ENCODE measurements at places on chromosomes 11 and 22.

GRCh38 chr11:113286509-113287497, 27.6 kb upstream of the TTC12 start:
- DNase-seq: no peak

GRCh38 chr22:37953437-37954179, at the start of the genes C22orf23 and POLR2F:
Gene C22orf23 (minus strand): TSS chr22:37953601. CDS start chr22:37953149, 452 bp downstream.
Gene POLR2F (plus strand): TSS chr22:37953699. CDS start chr22:37953788, 89 bp downstream.
- DNase-seq: peak; percentile 96

DNA sequence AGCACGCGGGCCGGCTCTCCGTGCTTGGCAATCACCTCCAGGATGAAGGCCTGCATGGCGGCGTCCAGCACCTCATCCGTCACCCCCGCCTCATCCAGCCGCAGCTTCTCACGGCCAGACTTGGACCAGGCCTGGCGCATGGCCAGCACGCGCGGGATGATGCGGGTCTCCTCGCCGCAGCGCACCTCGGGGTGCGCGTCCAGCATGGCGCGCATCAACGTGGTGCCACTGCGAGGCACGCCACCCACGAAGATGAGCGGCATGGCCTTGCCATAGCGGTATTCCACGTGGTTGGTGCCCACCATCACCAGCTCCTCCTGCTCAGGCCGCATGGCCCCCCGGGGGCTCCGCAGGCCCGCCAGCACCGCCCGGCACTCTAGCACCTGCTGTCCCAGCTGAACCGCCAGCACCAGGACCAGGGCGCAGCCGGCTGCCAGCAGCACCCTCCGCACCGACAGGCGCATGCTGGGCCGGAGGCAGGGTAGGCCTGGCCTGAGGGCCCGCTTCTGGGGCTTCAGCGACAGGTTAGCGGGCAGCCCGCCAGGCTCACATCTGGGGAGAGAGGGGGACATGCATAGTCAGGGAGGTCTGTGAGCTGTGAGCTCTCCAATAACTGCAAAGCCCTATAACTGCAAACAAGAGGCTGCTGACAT, 29.0 kb upstream of the TFIP11 start:
- no peak for DNase-seq

DNA sequence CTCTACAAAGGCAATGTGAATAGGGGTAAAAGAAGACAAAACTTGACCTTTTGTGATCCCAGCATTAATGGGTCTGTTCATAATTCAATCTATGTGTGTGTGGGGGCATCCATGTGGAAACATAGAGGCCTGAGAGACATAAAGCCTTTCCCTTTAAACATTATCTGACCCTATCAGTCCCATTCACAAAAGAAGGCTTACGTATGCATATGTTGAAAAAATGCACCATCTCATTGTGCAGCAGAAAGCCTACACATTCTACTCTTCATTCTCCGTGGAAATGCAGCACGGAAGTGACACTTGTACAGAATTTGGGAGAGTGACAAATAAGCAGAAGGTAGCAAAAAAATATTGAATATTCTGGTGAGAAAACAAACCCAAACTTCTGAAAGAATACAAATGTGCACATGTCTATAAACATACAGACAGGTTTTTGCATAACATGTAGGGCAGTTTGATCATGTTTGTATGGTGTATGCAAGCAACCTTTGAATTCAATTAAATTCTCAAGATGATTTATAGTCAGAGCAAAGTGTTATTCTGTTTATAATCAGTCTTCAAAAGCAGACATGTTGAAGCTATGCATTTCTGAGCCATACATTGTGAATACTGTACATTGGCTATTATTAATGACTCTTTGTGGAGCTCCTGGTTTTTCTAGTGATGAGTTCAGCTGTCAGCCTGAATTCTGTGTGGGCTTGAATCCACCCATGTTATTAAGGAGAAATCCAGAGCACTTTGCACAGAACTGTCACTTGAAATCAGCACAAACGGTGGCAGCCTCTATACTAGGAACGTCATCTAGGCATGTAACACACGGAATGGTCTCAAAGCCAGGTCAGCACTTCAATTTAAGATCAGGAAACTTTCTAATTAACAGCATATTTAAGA, 236.8 kb downstream of the DCDC1 start:
- DNase-seq: no peak

- peak; percentile 60 for DNase-seq
These were observed 21.0 kb downstream of the C22orf31 start for GRCh38 chr22:29040385-29041275.
